ENCODE measurements at places on chromosomes 3 and 15.

DNA sequence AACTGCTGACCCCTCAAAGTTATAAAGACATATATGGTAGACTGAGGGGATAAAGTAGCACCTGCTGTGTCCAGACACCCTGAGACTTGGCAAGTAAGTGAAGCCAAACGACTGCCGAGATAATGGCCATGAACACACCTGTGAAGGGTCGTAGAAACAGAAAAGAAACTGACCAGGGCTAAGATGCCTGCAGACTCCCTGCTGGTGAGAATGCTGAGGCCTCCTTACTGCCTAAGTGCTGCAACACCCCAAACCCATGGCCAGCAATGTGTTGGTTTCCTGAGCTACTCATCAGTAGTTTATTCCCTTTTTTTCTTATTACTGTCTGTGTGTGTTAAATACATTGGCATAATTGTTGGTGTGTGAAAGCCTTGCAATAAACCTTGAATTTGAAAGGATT lies 233.8 kb downstream of the ZNF385D start:
- DNase-seq: no peak

- DNase-seq: no peak
These were observed 11.2 kb downstream of the TGM4 start for GRCh38 chr3:44885618-44886017.

- peak; percentile 61 for DNase-seq
These were observed 683.0 kb downstream of the TBL1XR1 start for GRCh38 chr3:176514297-176514696.

DNA sequence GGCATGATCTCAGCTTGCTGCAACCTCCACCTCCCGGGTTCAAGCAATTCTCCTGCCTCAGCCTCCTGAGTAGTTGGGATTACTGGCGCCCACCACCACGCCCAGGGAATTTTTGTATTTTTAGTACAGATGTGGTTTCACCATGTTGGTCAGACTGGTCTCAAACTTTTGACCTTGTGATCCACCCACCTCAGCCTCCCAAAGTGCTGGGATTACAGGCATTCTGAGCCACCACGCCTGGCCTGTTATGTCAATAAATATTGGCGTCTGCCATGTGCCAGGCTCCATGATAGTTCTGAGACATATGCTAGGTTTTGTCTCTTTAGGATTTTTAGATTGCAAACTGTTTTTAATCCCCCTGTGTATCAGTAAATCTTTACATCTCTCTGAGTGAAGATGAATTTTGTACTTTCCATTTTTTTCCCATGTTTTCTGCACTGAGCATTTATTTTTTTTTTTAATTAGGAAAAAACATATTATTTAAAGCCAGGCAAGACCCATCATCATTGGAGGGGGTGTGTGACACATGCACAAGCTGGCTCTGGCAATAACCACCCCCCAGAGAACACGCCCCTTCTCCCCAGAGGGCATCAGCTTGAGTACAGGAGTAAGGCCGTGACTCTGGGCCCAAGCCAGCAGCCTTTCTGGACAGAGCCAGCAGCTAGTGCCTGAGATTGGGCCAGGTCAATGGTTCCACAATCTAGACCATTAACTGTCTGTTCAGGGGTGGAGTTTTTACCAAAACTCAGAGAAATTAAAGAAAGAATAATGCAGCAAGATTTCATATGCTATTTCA lies 51.0 kb upstream of the ATP1B3 start:
- DNase-seq: no peak

GRCh38 chr3:50340147-50340447 lies 539 bp downstream of the RASSF1 start:
- peak; percentile 51 for DNase-seq

DNA sequence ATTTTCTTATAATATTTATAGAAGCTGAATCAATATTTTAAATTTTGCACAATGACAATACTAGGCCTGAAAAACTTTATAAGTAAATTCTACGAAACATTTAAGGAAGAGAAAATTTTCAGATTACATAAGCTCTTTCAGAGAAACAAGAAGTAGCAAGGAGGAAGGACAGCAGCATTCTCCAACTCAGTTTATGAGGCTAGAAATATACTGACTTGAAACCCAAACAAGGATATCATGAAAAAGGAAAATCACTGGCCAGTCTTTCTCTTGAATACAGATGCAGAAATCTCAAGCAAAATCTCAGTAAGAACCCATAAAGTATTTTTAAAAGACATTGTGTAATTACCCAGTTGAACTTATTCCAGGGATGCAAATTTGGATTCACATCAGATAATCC lies 121.3 kb downstream of the STAC start:
- DNase-seq: no peak

DNA sequence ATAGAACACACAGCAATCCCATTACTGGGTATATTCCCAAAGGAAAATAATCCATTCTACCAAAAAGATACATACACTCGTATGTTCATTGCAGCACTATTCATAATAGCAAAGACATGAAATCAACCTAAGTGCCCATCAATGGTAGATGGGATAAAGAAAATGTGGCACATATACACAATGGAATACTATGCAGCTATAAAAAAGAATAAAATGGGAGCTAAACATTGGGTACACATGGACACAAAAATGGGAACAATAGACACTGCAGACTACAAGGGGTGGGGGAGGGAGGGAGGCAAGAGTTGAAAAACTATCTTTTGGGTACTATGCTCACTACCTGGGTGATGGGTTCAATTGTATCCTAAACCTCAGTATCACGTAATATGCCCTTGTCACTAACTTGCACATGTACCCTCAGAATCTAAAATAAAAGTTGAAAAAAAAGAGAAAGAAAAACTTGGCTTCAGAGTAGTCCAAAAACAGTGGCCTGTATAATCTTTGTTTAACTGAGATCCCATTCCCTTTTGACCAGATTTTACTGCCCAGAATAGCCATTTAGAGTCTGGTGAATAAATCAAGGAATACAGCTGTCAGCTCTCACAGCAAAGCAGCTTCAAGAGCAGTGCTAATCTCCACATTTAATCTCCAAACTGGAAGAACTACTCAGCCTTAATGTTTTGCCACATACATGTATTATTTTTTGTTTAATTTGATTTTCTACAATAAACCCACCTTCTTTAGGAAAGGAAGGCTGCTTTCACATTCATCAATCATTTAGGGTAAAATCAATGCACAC lies 54.5 kb upstream of the XRN1 start:
- DNase-seq: no peak

DNA sequence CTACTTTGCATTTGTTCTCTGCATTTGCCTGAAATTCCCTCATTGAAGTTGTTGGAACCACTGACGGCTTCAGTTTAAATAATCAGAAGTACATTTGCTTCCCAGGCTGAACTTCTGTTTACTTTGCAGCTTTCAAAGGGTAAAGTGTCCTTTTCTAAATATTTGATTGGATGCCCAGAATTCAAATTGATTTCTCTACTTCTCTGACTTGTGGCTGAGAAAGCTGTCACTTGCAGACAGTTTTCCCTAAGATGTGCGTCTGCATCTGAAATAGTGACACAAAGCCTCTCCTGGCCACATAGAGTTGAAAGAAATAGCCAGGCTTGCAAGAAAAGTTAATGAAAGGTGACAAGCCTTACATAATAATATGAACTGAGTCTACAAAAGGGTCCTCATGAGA lies 299.6 kb downstream of the THSD4 start:
- DNase-seq: no peak

GRCh38 chr3:30400926-30401325 lies 205.5 kb upstream of the TGFBR2 start:
- DNase-seq: peak; percentile 50

Measured in OCI-M1 (cell line).